ENCODE measurements at places on chromosomes 3 and 15.

DNA sequence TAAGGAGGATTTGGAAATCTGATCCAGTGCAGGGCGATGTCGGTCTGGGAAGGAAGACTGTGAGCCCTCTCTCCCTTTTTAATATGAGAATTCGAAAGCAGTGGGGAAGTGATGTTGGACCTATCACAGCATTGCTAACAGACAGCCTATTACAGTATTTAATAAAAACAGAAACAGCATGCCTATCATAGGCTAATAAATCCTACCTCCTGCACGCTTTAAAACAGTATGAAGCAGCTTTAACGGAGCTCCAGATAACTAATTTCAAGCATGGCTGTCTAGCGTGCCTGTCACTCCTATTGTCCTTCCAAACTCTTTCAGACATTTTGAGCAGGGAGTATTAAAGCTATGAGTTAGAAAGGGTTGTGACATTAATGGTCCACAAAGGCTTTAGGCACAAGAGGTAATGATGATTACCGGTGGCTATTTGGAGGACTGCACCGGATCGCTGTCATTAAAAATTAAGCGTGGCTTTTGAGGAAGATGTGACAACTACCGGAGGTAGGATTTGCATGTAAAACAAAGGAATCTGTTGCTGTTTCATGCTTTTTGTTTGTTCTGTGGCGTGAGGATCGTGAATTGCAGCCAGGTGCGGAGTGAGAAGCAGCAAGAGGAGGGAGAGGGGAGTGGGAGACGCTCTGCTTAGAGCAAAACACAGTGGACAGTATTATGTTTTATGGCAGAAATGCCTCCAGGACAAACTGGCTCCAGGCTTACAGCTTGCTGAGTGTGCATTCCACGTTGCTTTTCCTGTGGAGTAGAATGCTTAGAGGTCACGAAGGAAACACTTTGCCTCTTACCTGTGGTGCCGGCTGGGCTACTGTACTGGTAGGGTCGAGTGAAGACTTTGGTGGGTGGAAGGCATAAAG lies at the start of gene KCNMB2:
Gene KCNMB2 (plus strand): TSS at position 226 of the 869 bp plus-strand sequence.
- DNase-seq: no peak

GRCh38 chr15:88331291-88331690 lies 74.8 kb upstream of the NTRK3 start:
- DNase-seq: peak; percentile 14

DNA sequence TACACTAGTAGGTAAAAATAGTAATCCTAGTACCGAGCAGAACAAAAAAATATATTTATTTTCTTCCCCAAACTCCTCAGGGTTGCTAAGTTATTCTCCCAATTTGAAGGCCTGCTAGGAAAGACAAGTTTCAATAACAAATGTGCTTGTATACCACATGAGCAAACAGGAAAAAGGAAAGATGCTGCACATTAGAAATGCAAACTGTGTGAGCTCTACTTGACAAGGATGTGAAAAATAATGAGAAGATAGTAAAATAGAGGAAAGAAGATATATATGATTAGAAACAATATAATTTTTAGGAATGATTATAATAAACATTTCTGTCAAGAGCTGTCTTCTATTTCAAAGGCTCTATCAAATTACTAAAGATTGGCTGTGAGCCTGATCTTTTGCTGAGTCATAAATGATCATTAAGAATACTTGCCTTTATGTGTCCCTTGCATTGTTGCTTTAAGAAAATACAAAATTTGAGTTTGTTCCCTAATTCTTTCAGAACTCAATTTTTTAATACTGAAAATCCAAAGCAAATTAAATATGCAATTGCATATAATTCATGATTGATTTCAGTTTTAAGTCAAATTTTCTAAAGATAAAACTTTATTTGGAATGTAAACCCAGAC lies 174.2 kb downstream of the NEK10 start:
- DNase-seq: no peak

DNA sequence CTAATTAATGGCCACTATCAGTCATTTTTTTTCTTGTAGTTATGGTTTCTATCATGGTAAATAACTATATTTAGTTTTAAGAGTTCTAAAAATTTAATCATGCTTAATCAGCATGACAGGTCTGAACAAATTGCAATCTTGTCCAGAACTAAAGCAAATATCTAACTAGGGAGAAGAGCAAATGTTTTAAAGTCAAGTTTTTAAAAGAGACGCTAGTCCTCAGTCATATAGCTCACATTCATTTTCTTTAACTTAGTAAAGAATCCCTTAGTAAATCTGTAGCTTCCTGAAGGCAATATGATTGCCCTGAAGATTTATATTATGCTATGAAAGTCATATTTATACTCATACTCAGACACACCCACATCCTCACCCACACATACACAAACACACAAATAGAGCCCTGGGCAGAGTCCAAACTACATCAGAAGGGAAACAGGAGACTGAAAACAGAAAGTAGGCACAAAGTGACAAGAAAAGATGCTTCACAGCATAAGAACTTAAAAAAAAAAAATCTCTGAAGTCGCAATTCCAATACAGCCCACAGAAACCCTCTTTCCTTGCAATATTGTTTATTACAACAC lies 1149.1 kb downstream of the SI start:
- no peak for DNase-seq

GRCh38 chr3:152126260-152126659 lies 142.5 kb upstream of the MBNL1 start:
- DNase-seq: no peak

GRCh38 chr15:99630607-99631131 lies 64.9 kb downstream of the MEF2A start:
- DNase-seq: no peak

GRCh38 chr3:138696666-138697370 lies 88.2 kb downstream of the FAIM start:
- no peak for DNase-seq

- no peak for DNase-seq
Measured at GRCh38 chr3:146702237-146702636, 97.1 kb upstream of the PLSCR5 start.

GRCh38 chr3:82839871-82840270 lies 1078.4 kb upstream of the GBE1 start:
- no peak for DNase-seq

DNA sequence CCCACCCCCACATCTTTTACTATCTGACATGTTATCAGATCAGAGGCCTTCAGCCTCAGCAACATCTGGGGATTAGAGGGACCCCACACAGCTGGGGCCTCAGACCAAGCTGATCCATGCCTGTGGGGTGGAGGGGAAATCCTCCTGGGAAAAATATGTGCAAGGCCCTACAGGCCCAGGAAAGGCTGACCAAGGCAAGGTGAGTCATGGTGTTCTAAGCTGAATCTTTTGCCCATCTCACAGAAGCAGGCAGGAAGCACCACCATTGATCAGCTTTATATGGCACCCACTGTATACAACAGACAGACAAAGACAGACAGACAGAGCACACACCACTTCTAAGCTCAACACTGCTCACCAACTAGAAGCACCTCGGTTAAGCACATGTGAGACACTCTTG lies 12.4 kb upstream of the PARP6 start:
- DNase-seq: no peak

DNA sequence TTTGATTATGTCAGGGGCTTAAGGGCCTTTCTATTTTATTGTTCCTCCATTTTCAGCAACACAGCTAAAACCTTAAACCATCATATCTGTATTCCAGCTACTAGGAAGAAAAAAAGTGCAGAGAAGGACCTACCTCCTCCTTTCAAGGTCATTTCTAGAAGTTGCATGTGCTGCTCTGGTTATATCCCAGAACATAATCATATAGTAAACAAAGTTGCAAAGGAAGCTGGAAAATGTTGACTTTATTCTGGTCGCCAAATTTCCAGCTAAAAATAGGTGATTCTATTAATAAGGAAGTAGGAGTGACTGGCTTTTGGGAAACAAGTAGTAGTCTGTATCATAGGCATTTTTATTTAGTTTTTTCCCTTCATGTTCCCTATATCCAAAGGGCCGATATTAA lies 21.3 kb upstream of the B3GALNT1 start:
- no peak for DNase-seq

GRCh38 chr3:29708884-29709283 lies 428.0 kb downstream of the RBMS3 start:
- no peak for DNase-seq

- DNase-seq: no peak
Measured at GRCh38 chr3:172987273-172987672, 153.8 kb downstream of the SPATA16 start.

DNA sequence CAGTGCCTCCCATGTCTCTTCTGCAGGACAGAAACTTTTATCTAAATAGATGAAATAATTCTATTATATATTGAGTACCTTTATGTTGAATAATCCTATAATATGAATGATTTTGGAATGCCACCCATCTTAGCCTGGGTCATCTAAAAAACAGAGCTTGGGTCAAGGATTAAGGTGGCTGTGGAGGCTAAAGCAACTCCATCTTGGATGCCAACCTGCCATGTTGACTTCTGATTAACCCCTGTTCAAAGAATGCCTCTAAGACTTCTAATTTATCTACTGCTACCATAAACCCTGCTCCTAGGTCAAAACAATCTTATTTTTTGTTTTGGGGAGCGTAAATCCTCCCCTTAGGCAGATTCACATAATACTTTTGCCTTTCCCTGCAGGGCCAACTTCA lies 31.5 kb upstream of the C15orf39 start:
- DNase-seq: no peak

GRCh38 chr3:56491566-56491965 lies 23.3 kb upstream of the ERC2 start:
- DNase-seq: no peak

- no peak for DNase-seq
Measured at GRCh38 chr15:99413955-99414754, 151.6 kb upstream of the MEF2A start.

DNA sequence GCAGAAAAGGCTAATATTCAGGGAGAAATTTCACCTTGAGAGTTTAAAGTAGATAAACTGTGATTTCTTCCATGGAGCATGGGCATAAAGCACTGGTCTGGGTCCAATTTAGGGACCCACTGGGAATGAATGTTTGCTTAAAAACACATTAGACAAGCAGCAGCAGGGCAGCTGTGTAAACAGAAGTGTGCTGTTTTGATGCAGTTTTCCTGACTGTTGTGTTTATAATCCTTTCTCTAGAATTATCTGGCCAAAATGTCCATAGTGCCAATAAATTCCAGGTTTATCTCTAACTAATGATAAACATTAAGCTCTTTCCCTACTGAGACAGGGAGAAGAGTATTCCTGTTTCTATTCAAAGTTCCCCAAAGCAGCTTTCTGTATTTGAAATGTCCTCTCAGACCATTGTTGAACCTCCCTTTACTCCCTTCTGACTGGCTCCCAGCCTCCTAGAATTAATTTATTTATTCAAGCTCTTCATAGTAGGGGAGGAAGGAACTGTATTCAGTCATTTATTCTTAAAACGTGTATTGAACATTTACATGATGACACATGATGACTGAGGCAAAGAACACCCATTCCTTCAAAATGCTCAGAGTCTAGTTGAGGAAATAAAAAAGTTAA lies 7.0 kb upstream of the TM4SF18 start:
- DNase-seq: no peak

GRCh38 chr3:60552581-60552980 lies 698.7 kb downstream of the FHIT start:
- DNase-seq: no peak

DNA sequence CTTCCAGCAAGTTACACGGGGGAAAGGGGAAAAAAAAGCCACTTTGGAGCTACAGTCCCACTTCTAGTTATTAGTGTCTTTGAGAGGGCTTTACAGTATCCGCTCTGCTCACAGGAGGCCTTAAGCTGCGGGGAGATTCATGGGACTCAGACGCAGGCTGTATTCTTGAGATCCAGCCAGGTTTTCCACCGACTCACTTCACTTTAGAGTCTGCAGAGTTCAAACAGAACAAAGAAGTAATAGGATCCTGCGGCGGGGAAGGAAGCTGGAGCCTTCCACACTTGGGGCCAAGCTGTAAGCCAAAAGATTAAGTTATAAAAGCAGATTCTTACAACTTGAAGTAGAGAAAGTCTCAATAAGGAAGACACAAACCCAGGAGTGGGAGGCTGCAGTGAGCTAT lies 60.2 kb upstream of the FAM174B start:
- no peak for DNase-seq

- DNase-seq: no peak
Measured at GRCh38 chr3:52196977-52197376, 983 bp upstream of the ALAS1 start.

- DNase-seq: no peak
Measured at GRCh38 chr15:70703096-70703878, 60.1 kb downstream of the UACA start.

GRCh38 chr3:116337229-116337628 lies 108.1 kb downstream of the LSAMP start:
- no peak for DNase-seq

GRCh38 chr3:37466660-37467359 lies 292.4 kb upstream of the LRRFIP2 start:
- DNase-seq: no peak

- DNase-seq: no peak
Measured at GRCh38 chr15:45544266-45545023, 21.9 kb upstream of the SLC30A4 start.

- no peak for DNase-seq
Measured at GRCh38 chr3:116981089-116981488, 271.5 kb downstream of the TUSC7 start.

DNA sequence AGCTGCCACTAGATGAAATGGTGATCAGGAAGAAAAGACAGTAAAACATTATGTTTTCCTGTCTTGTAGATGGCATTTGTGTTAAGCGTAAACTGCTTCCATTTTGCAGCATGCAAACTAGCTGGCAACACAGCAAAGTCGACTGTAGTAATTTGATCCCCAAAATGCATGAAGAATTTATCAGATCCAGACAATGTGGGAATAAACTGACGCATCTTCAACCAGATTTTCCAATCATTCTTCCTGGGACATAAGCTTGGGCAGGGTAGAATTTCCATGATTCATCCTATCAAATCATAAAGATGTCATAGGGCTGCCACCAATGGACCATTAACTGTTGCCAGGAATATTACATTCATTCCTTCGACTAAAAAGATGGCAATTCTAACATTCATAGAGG lies 260.3 kb downstream of the ERC2 start:
- DNase-seq: no peak

- DNase-seq: peak; percentile 40
Measured at GRCh38 chr3:113532698-113533533, 561 bp downstream of the SIDT1 start.

- no peak for DNase-seq
Measured at GRCh38 chr3:37505415-37505814, 331.0 kb upstream of the LRRFIP2 start.

GRCh38 chr15:60000824-60001609 lies 3.1 kb upstream of the FOXB1 start:
- DNase-seq: no peak

- no peak for DNase-seq
Measured at GRCh38 chr15:73019601-73020146, 32.6 kb upstream of the NEO1 start.

GRCh38 chr3:66577426-66578203 lies 76.8 kb upstream of the LRIG1 start:
- DNase-seq: no peak

DNA sequence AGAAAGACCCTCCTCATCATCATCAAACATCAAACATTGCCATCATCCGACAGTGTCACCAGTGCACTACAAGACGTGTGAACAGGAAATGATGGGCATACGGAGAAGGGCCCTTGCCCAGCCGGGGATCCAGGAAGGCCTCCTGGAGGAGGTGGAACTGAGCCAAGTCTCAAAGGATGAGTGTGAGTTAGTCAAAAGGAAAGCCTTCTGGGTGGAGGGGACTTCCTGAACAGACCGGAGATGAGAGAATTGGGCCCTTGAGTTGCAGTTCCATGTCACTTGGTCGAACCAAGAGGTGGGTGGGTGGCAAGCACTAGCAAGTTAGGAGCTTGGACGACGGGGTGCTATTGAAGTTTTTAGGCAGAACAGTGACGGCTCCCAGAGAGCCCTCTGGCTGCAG lies 8.5 kb downstream of the SEMA4B start:
- DNase-seq: no peak
